ENCODE measurements at places on chromosomes 7 and 10.
A peak's percentile ranks its signal among the peaks of the same experiment; 100 is the strongest.

- no peak for DNase-seq
Observed at GRCh38 chr10:29102233-29102632, 186.6 kb upstream of the LYZL1 start.

- no peak for DNase-seq
Observed at GRCh38 chr7:15209429-15209828, 306.9 kb upstream of the DGKB start.

GRCh38 chr10:64376167-64376566, 855.0 kb downstream of the REEP3 start:
- DNase-seq, result no peak

DNA sequence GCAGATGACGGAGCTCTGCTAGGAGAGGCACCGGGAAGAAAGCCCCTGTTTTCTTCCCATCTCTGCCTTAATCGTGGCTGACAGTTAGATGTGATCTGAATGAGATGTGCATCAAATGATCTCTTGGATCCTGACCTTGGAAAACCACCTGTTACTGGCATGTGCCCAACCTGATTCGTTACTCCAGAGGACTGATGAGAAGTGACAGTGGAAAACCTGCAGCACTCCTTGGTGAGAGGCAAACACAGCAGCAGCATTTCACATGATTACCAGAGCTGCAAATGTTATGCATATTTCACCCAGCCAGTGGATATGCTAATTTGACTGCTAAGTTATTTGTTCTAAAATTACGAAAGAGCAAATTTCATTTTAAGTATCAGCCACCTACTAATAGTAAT, 95.3 kb downstream of the PTPRN2 start:
- DNase-seq, result no peak

GRCh38 chr10:101859530-101859929, 15.9 kb upstream of the KCNIP2 start:
- no peak for DNase-seq

GRCh38 chr7:68547799-68548198, 1050.5 kb upstream of the AUTS2 start:
- DNase-seq, result no peak

GRCh38 chr7:92872701-92873100, 36.3 kb upstream of the CDK6 start:
- DNase-seq, result no peak

DNA sequence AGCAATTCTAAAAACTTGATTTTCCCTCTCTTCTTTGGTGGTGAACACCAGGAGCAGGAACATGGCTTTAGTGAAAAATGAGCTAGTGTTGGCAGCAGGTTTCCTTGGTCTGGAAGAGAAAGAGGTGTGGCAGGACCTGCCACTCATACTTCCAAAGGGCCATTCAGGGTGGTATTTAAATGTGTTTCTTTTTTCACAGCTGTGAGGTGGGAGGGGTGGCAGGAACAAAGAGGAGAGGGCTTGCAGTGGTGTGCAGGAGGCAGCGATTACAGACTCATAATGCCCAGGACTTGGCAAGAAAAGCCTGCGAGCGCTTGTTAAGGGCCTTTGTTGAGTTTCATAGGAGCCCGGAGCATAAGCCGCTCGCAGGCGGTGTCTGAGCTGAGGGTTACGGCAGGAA, 36.8 kb downstream of the WIPF3 start:
- no peak for DNase-seq

DNA sequence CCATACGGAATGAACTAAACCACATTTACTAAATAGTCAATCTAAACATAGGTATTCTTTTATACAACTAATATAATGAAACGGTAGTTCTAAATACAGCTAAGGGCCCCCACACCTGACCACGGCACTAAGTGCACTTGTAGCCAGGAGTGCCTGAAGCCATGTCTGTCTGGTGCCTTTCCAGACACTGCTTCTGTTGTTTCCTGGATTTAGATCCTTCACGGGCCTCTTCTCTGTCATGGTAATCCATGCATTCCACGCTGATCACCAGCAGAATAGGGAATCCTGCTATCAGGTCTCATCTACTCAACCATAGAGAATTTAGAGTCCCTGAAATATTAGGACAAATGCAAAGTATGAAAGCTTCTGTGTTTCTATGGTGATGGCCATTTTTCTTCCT, 37.8 kb downstream of the OSBPL3 start:
- no peak for DNase-seq

- peak; percentile 50 for DNase-seq
Observed at GRCh38 chr10:7121154-7121797, 289.6 kb downstream of the SFMBT2 start.

GRCh38 chr10:114402871-114403540, 1.3 kb downstream of the AFAP1L2 start:
- DNase-seq, result no peak

DNA sequence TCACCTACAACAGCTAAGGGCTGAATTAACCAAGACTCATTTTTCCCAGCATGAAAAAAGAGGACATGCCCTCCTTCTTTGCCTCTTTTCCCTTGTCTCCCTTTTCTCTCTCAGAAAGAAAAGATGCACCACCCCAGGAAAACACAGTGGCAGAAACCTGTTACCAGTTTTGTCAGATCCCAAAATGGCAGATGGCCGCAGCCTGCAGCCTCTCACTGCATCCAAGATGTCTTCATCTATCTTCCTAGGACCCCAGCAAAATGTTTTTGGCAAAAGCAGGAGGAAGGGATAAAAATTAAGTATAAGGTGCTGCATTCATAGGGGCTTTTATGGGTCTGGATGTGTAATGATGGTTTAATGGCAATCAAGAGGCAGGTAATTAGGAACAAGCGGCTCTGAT, 266.6 kb upstream of the NPVF start:
- DNase-seq, result no peak

DNA sequence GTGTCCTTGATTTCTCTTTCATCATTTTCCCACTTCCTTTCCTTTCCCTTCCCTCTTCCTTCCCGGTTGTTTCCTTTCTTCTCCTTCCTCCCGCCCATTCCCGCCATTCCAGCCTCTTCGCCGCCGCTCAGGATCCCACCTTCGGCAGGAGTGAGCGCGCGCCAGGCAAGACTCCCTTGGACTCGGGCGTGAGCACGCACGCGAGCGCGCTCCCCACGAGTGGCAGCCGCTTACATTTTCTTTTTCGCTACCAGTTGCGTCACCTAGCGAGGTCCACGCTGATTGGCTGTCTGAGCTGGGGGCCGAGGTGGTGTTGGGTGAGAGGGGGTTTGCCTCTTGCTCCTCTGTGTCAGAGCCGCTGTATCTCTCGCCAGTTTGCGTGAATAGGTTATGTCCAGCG, 11.8 kb downstream of the ZAN start:
- DNase-seq, result no peak

GRCh38 chr10:98533746-98534445, 87.2 kb upstream of the HPS1 start:
- no peak for DNase-seq

DNA sequence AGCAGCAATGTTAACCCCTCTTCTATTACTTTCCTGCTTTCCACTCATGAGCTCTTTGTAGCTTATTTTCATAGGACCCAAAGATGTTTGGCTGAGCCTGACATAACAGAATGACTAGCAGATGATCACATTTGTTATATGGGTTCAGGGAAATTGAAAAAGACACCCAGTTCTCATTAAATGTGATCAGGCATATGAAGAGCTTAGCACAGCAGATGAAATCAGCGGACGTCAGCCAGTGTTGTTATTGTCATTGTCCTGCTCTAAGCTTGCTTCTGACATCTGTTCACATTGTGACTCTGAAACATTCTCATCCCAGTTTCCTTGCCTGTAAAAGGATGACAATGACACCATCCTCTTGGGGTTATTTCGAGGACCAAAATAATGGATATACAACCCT, 43.5 kb downstream of the FAM241B start:
- no peak for DNase-seq

- DNase-seq, result no peak
Observed at GRCh38 chr10:22993314-22993713, 65.5 kb downstream of the ARMC3 start.

DNA sequence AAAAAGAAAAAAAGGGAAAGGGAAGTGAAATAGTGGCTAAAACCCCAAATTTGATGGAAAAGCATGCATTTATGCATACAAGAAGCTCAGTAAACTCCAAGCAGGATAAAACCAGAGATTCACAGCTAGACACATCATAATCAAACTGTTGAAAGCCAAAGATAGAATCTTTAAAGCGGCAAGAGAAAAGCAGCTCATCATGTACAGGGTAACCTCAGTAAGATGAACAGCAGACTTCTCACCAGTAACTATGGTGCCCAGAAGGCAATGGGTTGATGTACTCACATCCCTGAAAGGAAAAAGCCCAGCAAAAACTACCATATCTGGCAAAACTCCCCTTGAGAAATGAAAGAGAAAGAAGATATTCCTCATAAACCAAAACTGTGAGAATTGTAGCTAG, 60.4 kb downstream of the TPST1 start:
- no peak for DNase-seq

- no peak for DNase-seq
Observed at GRCh38 chr7:107810626-107811025, 7.6 kb upstream of the SLC26A3 start.

GRCh38 chr7:143408686-143409561, at the start of gene EPHA1:
Gene EPHA1, minus strand, starts transcription at chr7:143408856. Its CDS starts 51 bp downstream, at chr7:143408805.
- peak; percentile 62 for DNase-seq

GRCh38 chr10:110378533-110379108, 73.9 kb upstream of the SMNDC1 start:
- DNase-seq, result no peak

DNA sequence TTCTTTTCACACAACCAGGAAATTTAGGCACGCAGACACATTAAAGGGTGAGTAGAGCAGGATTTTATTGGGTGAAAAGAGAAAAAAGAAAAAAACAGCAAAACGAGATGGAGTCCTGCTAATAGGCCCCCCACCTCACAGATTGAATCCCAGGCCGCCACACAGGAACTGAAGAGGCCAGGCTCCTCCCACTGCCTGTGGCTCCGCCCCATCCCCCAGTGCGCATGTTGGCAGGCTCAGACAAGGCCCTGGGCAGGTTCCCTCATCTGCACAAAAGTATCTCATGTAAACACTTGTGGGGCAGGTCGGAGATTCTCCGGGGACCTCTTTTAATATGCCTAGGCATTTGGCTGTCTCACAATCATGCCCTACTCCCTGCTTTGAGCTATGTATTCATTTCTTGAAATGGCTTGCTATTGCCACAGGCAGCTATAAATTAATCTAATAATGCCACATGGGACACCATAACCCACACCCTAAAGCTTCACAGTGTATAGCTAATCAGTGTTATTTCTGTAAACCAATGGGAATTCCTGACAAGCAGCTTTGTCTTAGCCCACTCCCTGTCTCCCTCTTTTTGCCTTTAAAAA, 76.2 kb upstream of the KIF5B start:
- no peak for DNase-seq

DNA sequence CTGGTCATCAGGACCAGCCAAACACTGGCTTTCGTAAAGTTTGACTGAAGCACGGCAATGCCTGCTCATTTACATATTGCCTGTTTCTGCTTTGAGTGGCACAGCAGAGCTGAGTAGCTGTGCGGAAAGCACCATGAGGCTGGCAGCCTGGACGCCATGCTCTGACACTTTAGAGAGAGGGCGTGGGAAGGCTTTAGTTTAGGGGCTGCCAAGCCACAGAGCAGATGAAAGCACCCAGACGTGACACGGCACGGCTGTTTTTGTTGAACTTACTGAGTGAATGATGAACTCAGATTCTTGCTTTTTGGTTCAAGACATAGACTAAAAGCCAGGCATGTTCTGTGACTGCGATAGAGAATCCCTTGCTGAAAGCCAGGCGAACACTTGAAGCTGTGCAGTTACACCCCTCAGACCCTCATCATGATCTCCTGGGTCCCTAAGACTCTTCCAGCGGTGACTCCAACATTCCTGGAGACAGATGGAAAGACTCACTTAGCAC, 182.1 kb downstream of the ZMYND11 start:
- DNase-seq, result no peak

DNA sequence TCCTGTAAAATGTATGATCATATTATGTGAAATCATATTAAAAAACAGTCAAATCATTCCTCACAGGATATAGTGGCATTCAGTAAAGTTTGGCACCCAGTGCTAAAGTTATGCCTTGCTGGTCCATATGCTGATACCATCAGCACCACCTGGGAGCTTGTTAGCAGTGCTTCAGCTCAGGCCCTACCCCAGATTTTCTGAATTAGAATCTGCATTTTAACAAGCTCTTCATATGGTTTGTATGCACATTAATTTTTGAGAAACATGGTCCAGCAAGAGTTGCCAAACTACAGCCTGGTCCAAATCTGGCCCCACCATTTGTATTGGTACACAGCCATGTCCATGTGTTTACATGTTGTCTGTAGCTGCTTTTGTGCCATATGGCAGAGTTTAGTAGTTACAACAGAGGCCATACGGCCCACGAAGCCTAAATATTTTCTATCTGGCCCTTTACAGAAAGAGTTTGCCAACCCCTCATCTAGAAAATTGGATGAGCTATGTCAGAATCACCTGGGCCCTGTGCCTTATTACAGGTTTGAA, 30.1 kb downstream of the RAB18 start:
- no peak for DNase-seq

DNA sequence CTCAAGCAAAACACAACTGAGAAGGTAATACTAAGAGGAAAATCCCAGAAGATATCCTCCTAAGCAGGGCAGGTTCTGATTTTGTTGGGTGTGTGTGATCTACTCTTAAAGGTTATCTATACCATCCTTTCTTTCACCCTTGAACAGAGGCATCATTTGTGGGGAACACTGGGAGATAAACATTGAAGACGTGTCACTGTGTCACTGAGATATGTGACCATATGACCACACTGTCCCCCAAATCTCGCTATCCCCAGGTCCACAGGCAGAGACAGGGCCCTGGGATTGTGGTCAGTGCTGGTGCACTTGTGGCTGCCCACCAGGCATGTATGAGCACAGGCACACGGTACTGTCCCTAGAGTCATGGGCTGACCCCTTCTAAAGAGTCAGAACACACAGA, 30.0 kb downstream of the TECTB start:
- DNase-seq, result no peak

Measured in central memory CD4-positive, alpha-beta T cell (primary cell).